Renal cortical epithelial cell (primary cell): ENCODE measurements at places on chromosomes 6 and 20. TPM values are rescaled to one million over a fixed set of nuclear protein-coding genes. Genes with fewer than 3 reads are reported as not detected.

Gene RAE1
- 22.4 and 61.1 TPM in 2 replicates for total RNA-seq

Gene TMEM244
- not detected in 2 replicates for total RNA-seq

Gene ENPP5
- 9.3 and 11.1 TPM in 2 replicates for total RNA-seq

Gene CLPSL1
- total RNA-seq = not detected in 2 replicates

Gene EPB41L1
- total RNA-seq = 20.3 and 47.7 TPM in 2 replicates

Gene CTAGE9
- total RNA-seq = not detected in 2 replicates

- DNase-seq = peak; percentile 98
Observed at GRCh38 chr20:53738039-53738944, 144.7 kb upstream of the ZNF217 start.

DNA sequence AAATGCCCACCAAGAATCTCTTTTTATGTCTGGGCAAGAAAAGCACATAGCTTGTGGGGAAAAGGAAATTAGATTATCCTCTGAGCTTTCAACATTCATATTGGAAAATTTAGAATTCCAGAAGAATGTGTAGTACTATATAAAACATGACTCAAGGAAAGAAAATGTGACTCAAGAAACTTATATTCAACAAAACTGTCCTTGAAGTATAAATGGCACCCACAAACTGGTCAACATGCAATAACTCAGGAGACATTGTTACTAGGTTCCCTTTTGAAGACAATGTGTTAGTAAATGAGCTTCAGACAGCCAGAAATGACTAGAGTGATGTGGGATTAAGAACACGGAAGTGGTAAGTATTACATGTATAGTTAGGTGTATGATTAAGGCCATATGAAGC, 26.1 kb upstream of the TINAG start:
- peak; percentile 61 for DNase-seq

- peak; percentile 25 for DNase-seq
Observed at GRCh38 chr20:33826270-33826897, 15.2 kb downstream of the CHMP4B start.

DNA sequence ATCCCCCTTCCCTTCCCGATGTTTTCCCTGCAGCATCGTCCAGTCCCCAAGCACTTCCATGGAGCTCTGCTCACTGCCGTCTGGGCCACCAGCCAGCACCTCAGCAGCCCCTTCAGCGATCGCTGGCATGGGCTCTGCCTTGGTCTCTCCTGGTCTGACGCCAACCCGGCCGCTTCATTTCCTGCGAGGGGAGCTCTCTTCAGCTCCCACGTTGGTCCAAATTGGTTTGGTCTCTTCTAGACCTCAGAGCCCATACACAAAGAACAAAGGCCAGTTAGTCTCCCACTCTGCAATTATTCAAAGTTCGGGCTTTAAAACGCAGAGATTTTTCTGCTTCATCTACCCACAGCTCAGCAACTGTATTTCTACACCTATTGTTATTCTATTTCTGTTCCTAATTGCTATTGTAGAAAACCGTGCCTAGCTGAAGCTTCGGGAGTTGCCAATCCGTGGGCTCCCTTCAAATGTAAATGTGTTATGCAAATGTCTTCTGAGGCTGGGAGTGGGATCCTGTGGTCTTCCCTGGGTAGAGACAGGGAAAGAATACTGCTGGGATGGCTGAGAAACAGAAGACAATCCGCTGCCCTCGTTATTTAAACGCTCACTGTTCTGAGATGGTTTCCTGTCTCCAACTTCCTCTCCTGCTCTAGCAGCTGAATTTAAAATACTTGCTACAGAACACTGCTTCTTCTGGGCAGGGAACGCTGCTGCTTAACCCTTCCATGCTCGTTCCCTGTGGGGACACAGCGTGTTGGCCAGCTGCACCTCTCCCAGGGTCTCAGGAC, 154.2 kb upstream of the QKI start:
- DNase-seq = peak; percentile 4

GRCh38 chr6:16873698-16874097, 112.4 kb upstream of the ATXN1 start:
- DNase-seq = no peak

DNA sequence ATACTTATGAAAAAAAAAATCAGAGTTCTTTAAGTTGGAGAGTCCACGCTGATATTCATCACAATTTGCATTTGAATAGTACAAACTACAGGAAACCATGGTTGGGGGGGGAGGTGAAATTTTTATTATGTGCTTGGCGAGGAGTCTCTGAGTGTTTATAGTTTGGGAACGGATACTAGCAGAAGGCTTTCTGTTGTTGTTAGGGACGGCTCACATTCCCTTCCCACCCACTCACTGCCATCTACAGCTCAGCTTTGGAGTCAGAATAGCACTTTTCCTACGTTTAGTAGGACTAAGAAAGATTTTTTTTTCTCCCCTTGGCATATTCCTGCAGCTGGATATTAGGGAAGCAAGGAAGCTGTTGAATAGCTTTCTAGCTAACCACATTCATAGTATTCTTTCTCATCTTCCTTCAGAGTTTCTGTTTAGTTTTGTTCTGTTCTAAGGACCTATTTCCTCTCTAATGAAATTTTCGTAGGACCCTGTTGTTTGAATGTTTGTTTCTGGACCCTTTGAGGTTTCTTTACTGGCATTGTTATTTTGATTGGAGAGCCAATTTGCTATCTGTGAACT, 235.1 kb upstream of the ZNF217 start:
- DNase-seq = peak; percentile 91
